ENCODE measurements at places on chromosomes 7 and 10.

- no peak for DNase-seq
These were observed 796.2 kb downstream of the CCSER2 start for GRCh38 chr10:85124603-85125051.

DNA sequence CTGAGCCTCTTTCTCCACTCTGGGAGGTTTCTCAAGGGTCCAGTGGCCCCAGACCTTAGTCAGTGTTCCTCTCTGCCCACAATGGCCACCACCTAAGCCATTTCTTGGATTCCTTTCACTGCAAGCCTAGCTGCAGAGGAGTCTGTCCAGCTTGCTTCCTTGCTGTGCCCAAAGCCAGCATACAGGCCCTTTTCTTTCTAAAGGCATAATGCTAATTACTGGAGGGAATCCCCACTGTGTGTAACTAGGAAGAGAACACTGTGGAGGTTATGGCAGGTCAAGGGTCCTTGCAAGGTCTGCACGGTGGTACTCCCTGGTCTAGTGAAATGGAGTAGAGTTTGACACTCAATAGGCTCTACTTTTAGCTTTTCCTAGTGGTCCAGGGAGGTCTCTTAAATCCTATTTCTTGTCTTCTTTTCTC, 70.4 kb upstream of the CC2D2B start:
- DNase-seq = no peak

DNA sequence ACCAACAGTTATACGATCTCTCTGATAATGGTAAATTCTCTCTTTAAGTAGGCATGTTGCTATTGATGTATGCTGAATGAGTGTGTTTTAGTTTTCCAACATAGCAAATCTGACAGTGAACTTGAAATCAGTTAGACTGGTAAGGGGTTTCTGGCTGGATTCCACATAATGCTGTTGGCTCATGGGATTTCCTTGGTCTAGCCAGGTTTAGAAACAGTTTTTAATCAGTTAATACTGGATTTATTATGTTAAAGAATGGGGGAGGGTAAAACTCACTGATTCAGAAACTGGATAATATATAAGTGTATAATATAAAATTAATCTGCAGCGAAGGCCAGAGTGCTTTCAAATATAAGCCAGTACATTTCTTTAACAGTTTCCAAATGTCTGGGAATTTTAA, 55.6 kb downstream of the PCDH15 start:
- no peak for DNase-seq

DNA sequence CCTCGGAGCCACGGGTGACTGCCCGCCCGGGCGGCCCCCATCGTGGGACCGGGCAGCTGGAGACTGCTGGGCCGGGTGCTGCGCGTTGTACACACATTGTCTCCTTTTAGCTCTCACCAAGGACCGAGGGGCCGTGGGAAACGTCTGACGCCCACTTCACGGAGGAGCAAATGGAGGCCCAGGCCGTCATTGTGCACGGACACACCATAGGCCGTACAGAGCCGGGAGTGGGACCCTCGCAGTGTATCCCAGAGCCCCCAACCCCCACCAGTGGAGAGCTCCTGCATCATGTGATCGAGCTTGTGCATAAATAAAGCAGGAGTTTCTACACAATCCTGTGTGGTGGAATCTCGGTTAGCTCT, 722 bp downstream of the DENND10 start:
- DNase-seq = no peak

DNA sequence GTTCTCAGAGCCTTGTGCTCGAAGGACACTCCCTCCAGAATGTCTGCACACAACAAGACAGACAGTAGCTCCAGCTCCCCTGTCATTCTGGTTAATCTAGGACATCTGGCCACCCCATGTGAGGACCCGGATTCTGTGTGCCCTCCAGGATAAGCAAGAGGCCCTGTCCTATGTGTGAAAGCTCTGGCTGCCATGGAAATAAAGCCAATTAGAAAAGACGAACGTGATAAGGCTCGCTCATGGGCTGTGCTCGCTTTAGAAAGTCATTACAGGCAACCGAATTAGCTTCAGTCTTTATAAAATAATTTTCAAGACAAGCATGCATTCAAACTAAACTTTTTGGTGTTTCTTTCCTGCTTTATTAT, 263.4 kb downstream of the INHBA start:
- DNase-seq = no peak

- no peak for DNase-seq
These were observed 32.3 kb downstream of the RPS24 start for GRCh38 chr10:78066012-78066411.
